ENCODE measurements at places on chromosomes 1 and 21.

GRCh38 chr1:169287280-169287679 lies 80.3 kb downstream of the NME7 start:
- no peak overlapping the region for H3K27ac ChIP-seq
- H3K4me1 ChIP-seq: no peaks in the 10 kb centered on the region
- no peak overlapping the region for H3K4me3 ChIP-seq
- H3K36me3 ChIP-seq: peaks cover under 1% of the 10 kb centered on the region

GRCh38 chr1:3069491-3070308 lies 697 bp downstream of the PRDM16 start:
- ATAC-seq: peak; percentile 45
- peak overlapping the region; percentile 74 for H3K4me3 ChIP-seq
- H3K36me3 ChIP-seq: no peaks in the 10 kb centered on the region
- H3K27ac ChIP-seq: peak overlapping the region; percentile 80
- H3K4me1 ChIP-seq: peaks cover 66% of the 10 kb centered on the region

DNA sequence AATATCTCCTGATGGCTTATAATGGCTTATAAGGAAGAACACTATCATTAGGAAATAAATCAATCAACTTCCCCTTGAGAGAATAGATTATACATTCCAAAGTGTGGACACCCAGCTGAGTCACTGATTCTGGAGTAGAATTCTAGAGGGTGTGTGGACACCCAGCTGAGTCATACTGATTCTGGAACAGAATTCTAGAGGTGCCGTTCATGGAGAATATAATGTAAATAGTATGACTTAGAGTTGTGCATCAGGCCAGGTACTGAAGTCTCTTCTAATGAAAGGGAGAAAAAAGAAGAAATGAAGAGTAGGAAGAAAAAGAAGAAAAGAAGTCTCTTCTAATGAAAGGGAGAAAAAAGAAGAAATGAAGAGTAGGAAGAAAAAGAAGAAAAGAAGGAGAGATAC lies 2.4 kb upstream of the USP33 start:
- H3K27ac ChIP-seq: no peak overlapping the region
- ATAC-seq: no peak
- no peak overlapping the region for H3K4me3 ChIP-seq
- no peaks in the 10 kb centered on the region for H3K27me3 ChIP-seq

- no peak for ATAC-seq
- no peaks in the 10 kb centered on the region for H3K4me1 ChIP-seq
- no peak overlapping the region for H3K27ac ChIP-seq
- H3K27me3 ChIP-seq: peaks cover 50% of the 10 kb centered on the region
- no peaks in the 10 kb centered on the region for H3K36me3 ChIP-seq
Measured at GRCh38 chr1:121517586-121518230, 332.9 kb downstream of the SRGAP2C start.

- H3K4me3 ChIP-seq: no peak overlapping the region
- H3K36me3 ChIP-seq: no peaks in the 10 kb centered on the region
- ATAC-seq: no peak
Measured at GRCh38 chr1:227938911-227939790, 8.6 kb downstream of the WNT9A start.

- no peak overlapping the region for H3K4me3 ChIP-seq
- H3K4me1 ChIP-seq: no peaks in the 10 kb centered on the region
- no peak for ATAC-seq
- H3K36me3 ChIP-seq: no peaks in the 10 kb centered on the region
Measured at GRCh38 chr1:193537266-193538002, 351.0 kb upstream of the B3GALT2 start.
